HS-5 (cell line): ENCODE measurements at places on chromosomes 6 and 20.

DNA sequence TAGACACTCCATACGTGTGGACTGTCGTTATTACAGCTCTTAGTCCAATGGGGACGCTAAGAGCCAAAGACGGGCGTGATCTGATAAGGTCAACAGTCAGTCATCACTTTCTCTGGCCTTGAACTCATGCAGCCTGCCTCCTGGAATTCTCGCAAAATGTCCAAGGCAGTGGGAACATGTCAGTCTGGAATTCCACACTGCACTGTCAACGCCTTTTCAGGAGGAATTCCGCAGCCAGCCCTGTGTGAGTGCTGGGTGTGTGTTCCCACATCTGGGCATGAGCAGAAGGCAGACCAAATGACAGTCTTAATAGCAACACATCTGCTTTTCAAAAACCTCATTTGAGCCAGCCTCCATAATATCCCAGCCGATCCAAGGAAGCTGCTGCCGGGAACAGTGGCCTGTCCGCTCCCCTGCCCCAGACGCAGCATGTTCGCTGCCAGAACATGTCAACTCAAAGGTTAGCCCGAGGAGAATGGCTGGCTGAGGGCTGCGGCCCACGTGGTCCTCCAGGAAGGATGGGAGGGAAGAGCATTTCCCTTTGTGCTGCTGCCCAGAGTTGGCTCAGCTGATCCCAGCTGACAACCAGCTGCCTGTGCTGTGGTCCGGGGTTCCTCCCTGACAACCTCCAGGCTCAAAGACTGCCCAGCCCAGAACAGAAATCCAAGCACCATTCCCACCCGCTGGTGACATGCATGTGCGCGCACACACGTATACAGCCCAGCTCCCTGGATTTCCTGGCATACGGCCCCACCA lies 103.1 kb downstream of the SULF2 start:
- no peak for DNase-seq

DNA sequence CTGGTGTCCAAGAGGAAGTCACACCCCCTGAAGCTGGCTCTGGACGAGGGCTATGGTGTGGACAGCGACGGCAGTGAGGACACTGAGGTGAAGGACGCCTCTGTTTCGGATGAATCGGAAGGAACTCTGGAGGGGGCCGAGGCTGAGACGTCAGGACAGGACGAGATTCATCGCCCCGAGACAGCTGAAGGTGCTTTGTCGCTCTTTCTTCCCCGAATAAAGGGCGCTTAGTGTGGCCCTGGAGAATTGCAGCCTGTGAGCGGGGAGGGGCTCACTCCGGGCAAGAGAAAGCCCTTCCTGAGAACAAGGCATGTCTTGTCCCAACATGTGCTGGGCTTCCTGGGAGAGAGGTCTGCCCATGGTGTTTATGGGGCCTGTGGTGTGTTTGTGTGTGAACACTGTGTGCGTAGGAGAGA lies 41.4 kb downstream of the MYT1 start:
- DNase-seq, result no peak

GRCh38 chr6:134453792-134454510 lies 136.0 kb upstream of the SGK1 start:
- no peak for DNase-seq

- DNase-seq, result no peak
These were observed 87.9 kb downstream of the CDC5L start for GRCh38 chr6:44475417-44475778.

GRCh38 chr6:111952821-111953540 lies 79.7 kb upstream of the FYN start:
- DNase-seq, result no peak

GRCh38 chr6:14784596-14785492 lies 461.0 kb upstream of the JARID2 start:
- DNase-seq, result no peak

DNA sequence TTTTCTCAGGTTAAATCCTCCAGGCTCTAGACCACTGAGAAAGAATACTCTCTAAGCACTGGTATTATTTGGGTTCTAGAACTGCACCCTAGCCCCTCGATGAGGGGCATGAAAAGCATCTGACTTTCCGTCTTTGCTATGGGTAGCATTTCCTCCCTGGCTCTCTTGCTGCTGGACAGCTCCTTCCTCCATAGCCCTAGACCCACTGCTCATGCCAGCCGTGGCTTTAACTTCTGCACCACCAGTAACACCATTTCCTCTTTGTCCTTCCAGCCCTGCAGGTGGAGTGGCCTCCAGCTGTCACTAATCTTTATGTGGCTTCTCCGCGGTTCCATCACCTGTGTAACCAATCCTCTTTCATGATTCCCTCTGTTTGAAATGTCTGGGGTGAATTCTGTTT lies 194.9 kb downstream of the SCP2D1 start:
- DNase-seq, result no peak

DNA sequence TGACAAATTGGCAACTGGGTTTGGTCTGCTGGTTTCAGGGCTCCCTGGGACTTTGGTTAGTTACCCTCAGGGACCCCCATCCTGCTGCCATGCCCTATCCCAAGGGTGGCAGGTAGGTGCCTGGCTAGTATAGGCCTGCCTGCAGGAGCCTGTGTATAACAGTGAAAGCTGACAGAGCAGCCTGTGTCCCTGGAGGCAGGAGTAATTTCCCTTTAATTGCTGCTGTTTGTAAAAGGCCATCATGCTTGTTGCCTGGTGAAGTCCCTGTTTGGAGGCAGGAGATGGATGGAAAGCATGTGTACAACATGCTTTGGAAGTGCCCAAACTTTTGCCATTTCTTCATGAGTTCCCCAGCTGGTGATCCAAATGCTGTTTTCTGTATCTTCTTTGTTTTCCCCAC lies 30.1 kb downstream of the CMTR1 start:
- no peak for DNase-seq

DNA sequence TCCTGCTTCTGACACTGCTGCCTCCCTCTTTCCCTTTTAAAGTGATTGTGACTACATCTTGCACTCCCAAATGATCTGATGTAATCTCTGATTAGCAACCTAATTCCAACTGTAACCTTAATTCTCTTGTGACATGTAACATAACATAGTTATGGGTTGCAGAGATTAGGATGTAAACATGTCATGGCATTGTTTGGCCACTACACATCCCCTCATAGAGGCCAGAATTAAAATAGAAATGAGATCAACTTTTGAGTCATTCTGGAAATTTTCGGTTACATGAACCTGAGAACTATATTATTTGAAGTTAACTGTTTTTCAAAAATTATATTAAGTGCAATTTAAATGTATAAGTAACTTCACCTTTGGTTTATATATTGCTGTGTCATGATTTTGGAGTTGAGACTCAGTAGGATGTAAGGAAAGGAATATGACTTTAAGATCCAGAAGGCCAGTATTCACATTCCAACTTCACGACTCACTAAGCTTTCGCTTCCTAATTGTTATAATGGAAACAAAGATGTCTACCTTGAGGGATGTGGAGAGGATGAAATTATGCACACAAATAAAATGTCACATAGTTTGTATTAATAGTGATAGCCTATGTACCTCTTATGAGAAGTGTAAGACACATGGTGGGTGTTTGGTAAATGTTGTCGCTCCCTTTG lies 611.9 kb upstream of the MAP3K7 start:
- peak; percentile 35 for DNase-seq

- no peak for DNase-seq
These were observed 402.2 kb downstream of the FOXA2 start for GRCh38 chr20:22182148-22182547.
